ENCODE measurements at places on chromosomes 2 and 18. TPM values are rescaled to one million over a fixed set of nuclear protein-coding genes. Genes with fewer than 3 reads are reported as not detected.

GRCh38 chr2:127420039-127420864, 2.0 kb downstream of the PROC start:
- DNase-seq = no peak

GRCh38 chr2:234632527-234633391, 135.9 kb upstream of the ARL4C start:
- no peak for DNase-seq

BMP10 gene
- not detected for total RNA-seq

LINC00305 gene
- total RNA-seq = not detected

EDAR gene
- total RNA-seq = not detected

DNA sequence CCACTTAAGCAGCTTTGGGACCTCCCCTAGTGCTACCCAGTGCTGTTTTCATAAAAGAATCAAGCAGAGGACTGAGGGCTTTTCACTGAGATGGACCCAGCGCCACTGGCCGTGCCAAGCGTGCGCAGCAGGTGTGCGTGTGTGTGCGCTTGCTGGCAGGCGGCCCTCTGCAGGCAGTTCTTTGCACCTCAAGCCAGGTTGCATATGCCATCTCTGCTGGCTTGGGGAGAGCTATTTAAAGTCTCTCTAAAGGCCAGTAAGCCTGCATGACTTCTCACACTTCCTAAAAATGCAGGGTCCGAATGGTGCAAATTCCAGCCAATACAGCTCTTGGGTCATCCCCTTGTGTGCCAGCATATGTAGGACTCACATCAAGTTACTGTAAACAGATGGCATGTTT, 255.5 kb downstream of the RNF152 start:
- DNase-seq = no peak

- DNase-seq = no peak
These were observed 17.3 kb upstream of the GATA6 start for GRCh38 chr18:22152093-22152492.

DNA sequence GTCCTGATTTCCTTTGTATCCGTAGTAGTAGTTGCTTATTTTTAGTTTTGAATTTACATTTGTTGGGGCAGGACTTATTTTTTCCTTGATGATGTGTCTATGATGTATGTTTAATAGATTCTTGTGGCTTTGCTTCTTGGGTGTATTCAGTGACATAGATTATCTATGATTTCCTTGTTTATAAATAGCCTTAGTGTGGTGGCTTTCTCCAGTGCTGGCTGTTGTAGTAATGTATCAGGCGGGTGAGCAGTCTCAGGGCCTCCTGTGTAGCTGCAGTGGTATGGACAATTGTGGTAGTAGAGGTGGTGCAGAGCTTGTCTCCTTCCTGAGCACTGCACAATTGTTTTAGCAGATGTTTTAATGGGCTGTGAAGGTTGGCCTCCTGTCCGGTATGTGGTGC, 60.5 kb downstream of the SMCHD1 start:
- DNase-seq = no peak

DNA sequence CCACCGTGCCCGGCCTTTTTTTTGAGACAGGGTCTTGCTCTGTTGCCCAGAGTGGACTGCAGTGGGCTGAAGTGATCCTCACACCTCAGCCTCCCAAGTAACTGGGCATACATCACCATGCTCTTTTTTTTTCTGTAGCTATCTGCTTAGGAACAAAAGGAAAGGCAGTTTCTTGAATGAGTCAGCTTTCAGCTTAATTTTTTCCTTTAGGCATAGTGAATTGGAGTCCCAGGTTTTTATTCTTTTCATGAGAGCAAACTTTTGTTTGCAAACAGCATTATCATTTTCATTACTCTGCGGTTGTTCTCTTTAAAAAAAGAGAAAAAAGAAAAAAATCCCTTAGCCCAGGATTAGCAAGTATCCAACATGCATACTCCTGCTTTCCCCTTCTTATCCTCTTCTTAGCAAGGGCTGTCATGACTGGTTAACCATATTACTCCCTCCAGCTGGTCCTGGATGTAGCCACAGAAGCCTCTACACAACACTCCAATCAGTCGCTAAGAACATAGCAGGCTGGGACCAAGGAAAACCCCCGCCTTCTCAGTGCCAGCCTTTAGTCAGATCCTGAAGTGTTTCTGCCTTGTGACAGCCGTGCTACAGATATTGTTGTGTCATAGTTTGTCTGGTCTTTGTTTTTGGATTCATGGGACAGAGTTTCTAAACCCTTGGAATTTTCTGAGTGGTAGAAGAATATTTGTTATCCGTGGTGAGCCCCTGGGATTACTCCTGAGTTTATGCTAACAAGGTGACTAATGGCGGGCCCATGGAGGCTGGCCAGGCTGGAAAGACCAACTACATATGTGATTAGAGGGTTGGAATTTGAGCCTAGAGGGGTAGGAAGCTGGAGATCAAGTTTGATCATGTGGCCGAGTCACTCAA, 23.3 kb upstream of the ST3GAL5 start:
- no peak for DNase-seq

GRCh38 chr18:33616556-33616955, 38.5 kb downstream of the ASXL3 start:
- DNase-seq = no peak

GRCh38 chr2:74291218-74291544, 52.0 kb downstream of the SLC4A5 start:
- no peak for DNase-seq

DNA sequence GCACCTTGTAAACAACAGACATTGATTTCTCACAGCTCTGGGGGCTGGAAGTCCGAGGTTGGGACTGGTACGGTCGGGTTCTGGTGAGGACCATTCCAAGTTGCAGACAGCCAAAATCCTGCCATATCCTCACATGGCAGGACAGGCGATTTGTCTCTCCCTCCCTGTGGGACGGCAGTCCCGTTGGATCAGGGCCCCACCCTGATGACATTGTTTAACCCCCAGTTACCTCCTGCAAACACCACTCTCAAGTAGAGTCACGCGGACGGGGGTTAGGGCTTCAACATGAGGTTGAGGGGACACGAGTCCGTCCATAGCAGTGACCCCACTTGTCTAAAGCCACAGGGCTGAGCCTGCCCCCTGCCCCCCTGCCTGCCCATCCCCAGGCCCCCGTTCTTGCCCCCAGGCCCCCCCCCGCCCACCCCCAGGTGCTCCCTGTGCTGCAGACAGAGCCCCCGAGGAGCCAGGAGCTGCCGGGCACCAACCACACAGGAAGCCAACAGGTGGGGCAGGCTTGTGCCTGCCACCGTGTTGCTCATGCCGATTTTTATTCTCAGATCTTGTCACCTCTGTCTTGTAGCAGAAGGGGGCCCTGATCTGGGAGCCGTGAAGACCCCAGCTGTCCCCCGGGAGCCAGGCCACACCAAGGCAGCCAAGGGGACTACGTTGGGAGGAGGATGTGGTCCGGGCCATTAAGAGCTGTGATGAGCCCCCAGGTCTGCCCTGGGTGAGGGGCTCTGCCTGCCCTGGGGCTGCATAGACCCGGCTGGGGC, 82.2 kb downstream of the NFATC1 start:
- DNase-seq = no peak

DNA sequence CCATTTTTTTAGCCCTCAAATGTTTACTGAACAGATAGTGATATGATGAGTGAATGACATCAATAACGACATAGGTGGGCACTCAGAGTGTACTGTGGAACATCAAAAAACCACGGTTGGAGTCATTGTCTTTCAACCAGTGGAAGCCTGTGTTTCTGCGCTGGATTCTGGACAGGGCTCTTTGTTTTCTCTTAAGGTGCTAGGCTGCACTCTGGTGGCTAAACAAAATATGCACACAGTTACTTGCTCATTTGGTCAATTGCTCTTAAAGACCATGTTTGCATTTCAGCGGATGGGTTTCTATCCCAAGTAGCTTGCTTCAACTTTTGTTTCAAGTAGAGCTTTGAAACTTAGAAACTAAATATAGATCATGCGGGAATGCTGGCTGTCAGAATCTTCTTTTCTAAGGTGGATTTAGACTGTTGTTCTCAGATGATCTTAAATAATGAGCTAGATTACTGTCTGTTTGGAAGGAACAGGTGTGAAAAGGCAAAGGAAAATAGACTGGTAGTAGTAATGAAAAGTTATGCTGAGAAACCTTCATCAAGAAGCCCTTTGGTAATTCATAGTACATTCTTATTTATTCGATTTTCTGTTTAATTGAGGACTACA, 48.5 kb upstream of the LYPD6B start:
- DNase-seq = peak; percentile 55

ZNF396 gene
- 0.95 TPM for total RNA-seq

- no peak for DNase-seq
These were observed 46.5 kb downstream of the RAB10 start for GRCh38 chr2:26080356-26080755.

TDRD15 gene
- total RNA-seq = not detected

- no peak for DNase-seq
These were observed 51.2 kb downstream of the HDAC4 start for GRCh38 chr2:239349453-239350135.

DNA sequence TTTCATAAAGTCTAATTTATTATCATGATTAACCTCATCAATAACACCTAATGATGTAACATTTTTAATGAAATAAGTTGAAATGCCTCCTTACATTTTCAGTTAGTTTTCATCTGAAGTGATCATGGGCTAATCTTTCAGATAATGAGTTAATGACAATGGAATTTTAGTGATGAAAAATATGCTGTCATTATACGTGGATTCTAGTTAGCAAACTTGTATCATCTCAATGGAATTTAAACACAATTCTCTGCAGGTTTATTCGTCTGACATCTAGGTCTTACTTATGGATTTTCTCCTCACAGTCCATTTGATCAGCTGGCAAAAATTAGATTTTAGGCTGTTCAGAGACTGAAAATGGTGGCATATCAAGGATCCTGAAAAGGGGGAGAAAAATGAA, 885.0 kb downstream of the SLC4A3 start:
- no peak for DNase-seq

DNA sequence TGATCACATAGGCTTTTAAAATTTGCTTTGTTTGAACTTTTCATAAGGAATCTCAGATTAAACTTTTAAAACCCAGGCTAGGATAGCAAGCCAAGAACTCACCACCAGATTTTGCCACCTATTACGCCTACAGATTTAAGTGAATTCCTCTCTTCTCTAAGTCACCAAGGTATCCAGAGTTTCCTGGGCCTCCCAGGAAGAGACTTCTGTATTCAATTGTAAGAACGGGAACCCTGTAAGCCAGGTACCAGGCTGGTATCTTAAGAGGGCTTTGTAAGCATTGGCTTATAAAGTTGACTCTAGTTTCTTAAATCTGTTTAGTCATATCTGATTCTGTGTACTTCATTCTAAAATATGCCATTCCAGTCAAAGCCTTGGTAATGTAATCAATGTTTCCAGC, 285.1 kb downstream of the MBD5 start:
- no peak for DNase-seq

MYO7B gene
- 0.13 TPM for total RNA-seq

DNA sequence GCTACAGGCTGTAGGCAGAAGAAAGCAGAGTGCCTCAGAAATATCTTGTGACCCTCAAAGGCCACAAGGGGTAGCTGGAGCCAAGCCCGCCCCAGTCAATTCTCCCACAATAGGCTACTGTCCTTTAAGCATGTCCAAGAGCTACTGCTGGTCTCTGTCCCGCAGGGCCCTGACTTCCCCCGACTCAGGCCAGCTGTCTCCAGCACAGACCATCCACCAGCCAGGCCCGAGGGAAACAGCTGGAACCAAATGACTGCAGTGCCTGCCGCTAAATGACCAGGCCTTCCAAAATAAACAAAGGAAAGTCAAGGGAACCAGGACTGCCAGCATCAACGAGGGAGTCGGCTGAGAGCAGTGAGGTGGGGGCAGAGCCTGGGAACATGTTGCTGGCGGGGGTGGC, 36.7 kb downstream of the MCFD2 start:
- no peak for DNase-seq

MC5R gene
- not detected for total RNA-seq

- no peak for DNase-seq
These were observed 193.3 kb downstream of the RNF152 start for GRCh38 chr18:61699397-61700110.

GRCh38 chr2:187547353-187547979, 6.8 kb downstream of the TFPI start:
- DNase-seq = no peak

DNA sequence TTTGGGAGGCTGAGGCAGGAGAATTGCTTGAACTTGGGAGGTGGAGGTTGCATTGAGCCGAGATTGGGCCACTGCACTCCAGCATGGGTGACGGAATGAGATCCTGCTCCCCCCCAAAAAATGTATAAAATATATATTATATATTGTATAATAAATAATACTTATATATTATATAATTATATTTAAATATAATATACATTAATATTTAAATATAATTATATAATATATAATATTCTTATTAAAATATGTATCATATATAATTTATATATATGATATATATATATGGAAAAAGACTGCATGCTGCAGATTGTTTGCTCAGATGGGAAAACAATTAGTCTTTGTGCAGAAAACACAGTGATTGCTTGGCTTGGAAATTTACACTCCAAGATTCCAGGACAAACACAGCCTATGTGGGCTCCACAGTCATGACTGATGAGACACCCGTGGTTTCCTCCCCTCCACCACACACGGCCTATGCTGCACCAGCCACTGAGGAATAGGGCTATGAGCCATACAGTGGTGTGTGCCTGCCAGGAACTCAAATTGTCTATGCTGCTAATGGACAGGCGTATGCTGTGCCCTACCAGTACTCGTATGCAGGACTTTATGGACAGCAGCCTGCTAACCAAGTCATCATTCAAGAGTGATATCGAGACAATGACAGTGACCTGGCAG, 30.0 kb downstream of the PMAIP1 start:
- DNase-seq = no peak

GRCh38 chr18:39037925-39038324, 1472.3 kb upstream of the CELF4 start:
- DNase-seq = no peak

- peak; percentile 63 for DNase-seq
These were observed 77.3 kb upstream of the PHLPP1 start for GRCh38 chr18:62637807-62638687.

DNA sequence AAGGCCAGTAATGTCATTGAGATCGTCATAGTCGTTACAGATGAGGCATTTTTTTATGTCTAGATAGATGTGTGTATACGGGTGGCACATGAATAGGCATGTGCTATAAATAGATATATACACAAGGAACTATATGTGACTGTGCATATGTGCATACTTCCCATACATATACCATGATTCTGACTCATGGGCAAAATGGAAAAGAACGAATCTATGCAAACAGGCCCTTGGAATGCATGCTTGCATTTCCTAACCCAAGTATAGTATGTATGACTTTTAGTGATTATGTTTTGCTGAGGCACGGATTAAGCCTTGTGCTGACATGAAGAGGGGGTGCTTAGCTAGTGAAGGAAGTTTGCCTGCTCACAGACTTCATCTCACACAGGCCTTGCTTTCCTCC, 111.7 kb downstream of the BCL11A start:
- no peak for DNase-seq

IL1B gene
- not detected for total RNA-seq

DNA sequence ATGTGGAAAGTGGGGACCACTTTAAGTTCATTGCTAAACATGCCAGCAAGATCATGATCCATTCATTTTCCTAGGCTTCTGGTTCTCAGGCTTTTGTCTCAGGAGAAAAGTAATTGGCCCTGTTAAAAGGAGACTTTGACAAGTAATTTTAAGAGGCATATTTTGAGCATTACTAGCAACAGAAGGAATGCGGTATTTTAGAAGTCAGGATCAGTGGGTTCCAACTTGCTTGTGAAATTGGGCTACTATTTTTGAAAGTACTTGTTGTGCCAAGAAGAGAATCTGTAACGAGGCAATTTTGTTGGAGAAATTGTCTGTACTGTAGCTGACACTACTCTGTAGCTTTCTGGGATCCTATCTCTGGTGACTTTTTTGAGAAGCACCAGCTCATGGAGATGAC, 59.4 kb downstream of the CERS6 start:
- DNase-seq = no peak
